ENCODE measurements at places on chromosomes 13 and 19.

- no peak for DNase-seq
- H3K27me3 ChIP-seq, result no peaks in the 10 kb centered on the region
- H3K27ac ChIP-seq, result no peak overlapping the region
- no peaks in the 10 kb centered on the region for H3K4me1 ChIP-seq
Observed at GRCh38 chr13:50635504-50635903, 208.0 kb downstream of the DLEU7 start.

GRCh38 chr19:18014197-18014596, 6.2 kb downstream of the ARRDC2 start:
- H3K4me1 ChIP-seq, result peaks cover 9% of the 10 kb centered on the region
- H3K36me3 ChIP-seq, result peaks cover 27% of the 10 kb centered on the region
- DNase-seq, result no peak
- H3K27ac ChIP-seq, result no peak overlapping the region
- no peak overlapping the region for H3K4me3 ChIP-seq

GRCh38 chr19:38788478-38789243, at the start of gene LGALS7B:
Gene LGALS7B (plus strand): TSS chr19:38789200. CDS start chr19:38789227, 27 bp downstream.
- no peaks in the 10 kb centered on the region for H3K36me3 ChIP-seq
- H3K27me3 ChIP-seq, result no peaks in the 10 kb centered on the region
- peak within 1 kb of the TSS; percentile 19 for H3K27ac ChIP-seq
- H3K4me3 ChIP-seq, result no peak within 1 kb of the TSS
- H3K4me1 ChIP-seq, result peaks cover 24% of the 10 kb centered on the region
- DNase-seq, result no peak

- H3K27ac ChIP-seq, result no peak overlapping the region
- H3K27me3 ChIP-seq, result peaks cover 89% of the 10 kb centered on the region
- no peaks in the 10 kb centered on the region for H3K36me3 ChIP-seq
- no peak for DNase-seq
Observed at GRCh38 chr19:51456541-51457290, 1.5 kb downstream of the SIGLEC8 start.

- H3K4me3 ChIP-seq, result no peak overlapping the region
- no peak overlapping the region for H3K27ac ChIP-seq
- no peaks in the 10 kb centered on the region for H3K4me1 ChIP-seq
- DNase-seq, result no peak
- no peaks in the 10 kb centered on the region for H3K36me3 ChIP-seq
Observed at GRCh38 chr13:93477238-93477637, 250.6 kb downstream of the GPC6 start.

DNA sequence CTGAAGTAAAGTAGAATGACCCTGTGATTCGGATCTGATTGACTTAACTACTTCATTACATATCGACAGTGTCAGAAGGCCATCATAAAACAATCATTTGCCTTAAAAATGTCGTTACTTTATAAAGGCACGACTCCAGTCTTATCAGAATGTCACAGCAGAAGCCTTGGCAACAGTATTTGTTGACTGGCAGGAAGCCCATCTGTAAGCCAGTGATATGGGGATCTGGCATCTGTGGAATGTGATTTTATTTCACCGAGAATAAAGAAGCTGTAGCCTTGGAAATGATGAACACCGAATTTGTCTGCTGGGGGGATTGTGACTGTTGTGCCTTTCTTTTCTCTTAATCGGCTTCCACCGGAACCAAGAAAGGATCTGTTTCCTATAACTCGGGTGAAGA, 362.5 kb downstream of the TDRD3 start:
- H3K27ac ChIP-seq, result no peak overlapping the region
- H3K4me1 ChIP-seq, result no peaks in the 10 kb centered on the region
- H3K36me3 ChIP-seq, result no peaks in the 10 kb centered on the region
- peak; percentile 5 for DNase-seq
- no peak overlapping the region for H3K4me3 ChIP-seq

DNA sequence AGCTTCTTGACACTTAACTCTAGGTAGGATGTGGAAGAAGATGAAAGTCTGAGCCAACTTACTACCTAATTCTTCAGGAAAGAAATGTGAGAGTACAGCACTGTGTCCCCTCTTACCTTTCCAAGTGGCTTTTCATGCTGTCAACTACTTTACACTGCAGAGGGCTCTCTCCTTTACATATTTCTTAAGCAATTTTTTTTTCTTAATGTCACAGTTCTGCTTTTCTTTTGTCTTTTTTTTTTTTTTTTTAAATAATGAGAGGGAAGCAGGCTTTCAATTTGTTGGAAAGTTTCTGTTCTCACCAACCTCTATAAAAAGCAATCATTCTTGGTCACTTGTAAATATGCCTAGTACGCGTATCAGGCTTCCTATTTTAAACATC, 212.7 kb upstream of the MIR17HG start:
- H3K27ac ChIP-seq, result no peak overlapping the region
- H3K4me1 ChIP-seq, result no peaks in the 10 kb centered on the region
- H3K36me3 ChIP-seq, result no peaks in the 10 kb centered on the region
- no peak overlapping the region for H3K4me3 ChIP-seq
- H3K27me3 ChIP-seq, result no peaks in the 10 kb centered on the region

DNA sequence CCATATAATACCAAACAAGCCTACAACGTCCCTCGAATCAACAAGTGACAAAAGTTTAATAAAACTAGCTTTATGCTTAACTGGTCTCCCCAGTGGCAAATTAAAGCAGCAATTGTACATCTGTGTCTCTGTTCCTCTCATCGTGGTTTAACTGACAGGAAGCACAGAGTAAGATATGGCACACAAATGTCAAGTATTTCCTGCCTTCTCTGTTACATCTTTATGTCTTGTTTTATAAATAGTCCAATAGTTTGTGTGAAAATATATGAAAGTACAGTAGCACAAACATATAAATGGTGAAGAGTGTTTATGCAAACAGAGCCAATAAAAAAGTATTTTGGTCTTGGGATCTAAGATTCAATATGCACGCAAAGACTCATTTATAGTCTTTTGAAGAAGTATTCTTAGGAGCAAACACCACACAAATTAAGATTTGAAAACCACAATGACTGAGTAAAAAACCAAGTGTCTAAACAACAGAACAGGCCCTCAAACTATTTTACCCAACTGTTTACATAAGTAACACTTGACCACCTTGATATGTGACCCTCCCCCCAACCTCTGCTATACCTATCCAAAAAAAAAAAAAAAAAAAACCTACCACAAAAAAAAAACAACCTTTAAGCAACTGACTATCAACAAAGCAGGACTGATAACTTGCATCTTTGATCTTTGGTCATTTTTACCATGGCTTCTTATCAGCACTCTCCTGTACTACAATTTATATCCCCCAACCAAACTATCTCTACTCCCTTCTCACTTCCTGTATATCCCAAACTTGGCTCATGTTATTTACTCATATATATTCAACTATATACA, 14.0 kb downstream of the ELF1 start:
- no peak for DNase-seq
- no peaks in the 10 kb centered on the region for H3K27me3 ChIP-seq
- peak overlapping the region; percentile 58 for H3K27ac ChIP-seq
- H3K4me1 ChIP-seq, result peaks cover 23% of the 10 kb centered on the region

DNA sequence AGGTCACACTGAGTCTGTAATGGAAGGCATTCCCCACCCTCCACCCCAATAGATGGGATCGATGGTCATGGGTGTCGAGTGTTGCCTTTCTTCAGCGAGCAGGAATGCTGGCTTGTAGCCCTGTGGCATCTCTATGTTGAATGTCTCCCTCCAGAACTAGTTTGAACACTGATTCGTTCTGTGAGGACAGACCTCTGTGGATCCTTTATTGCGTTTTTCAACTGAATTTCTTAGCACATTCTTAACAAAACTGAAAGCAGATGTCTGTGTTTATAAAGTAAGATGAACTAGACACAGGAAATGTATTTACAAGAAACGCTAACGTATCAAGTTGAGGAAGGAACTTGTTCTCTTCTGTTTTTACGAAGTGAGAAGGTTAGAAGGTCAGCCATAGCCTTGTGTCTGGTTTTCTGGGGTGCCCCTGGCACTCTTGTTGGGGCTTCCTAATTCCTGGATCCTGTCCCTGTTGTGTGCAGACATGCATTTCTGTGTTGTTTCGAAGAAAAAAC, 36.8 kb upstream of the TM9SF2 start:
- no peaks in the 10 kb centered on the region for H3K27me3 ChIP-seq
- no peak overlapping the region for H3K4me3 ChIP-seq
- no peaks in the 10 kb centered on the region for H3K4me1 ChIP-seq
- no peak overlapping the region for H3K27ac ChIP-seq

DNA sequence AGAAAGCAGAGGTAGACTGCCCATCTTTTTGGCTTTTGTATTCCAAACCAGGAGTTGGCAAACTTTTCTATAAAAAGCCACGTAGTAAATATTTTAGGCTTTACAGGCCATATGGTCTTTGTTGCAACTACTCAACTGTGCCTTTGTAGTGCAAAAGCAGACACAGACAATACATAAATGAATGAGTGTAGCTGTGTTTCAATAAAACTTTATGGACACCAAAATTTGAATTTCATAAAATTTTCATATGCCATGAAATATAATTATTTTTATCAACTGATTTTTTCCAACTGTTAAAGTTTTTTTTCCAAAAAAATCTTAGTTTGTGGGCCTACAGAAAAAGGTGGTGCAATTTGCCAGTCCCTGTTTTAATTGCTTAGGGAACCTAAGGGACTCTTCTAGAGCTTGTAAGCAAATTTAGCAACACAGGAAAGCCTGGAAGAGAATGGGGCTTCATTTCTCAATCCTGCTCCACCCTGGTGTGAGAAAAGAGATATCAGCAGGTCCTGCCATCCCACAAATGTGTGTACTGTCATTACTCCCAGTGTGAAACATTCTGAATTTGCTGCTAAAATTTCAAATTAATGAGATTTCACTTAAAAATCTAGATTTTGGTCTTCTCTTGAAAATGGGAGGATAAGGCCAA, 194.2 kb downstream of the RGCC start:
- no peak for DNase-seq
- no peak overlapping the region for H3K27ac ChIP-seq
- H3K4me1 ChIP-seq, result peaks cover 8% of the 10 kb centered on the region
- no peak overlapping the region for H3K4me3 ChIP-seq
- peaks cover 7% of the 10 kb centered on the region for H3K36me3 ChIP-seq
- H3K27me3 ChIP-seq, result no peaks in the 10 kb centered on the region

DNA sequence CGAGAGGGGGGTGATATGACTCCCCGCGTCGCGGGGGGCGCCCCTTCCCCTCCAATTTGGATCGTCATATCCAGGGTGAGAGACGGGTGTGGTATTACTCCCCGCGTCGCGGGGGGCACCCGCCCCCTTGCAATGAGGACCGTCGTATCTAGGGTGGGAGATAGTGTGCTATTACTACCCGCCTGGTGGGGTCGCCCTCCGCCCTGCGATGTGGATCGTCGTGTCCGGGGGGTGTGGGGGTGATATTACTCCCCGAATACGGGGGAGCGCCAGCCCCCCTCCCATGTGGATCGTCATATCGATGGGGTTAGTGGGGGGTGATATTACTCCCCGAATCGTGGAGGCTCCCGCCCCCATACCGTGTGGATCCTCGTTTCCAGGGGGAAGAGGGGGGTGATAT, 29.2 kb upstream of the RGCC start:
- H3K27me3 ChIP-seq, result no peaks in the 10 kb centered on the region
- H3K4me1 ChIP-seq, result no peaks in the 10 kb centered on the region
- no peak overlapping the region for H3K4me3 ChIP-seq
- H3K27ac ChIP-seq, result no peak overlapping the region
- no peaks in the 10 kb centered on the region for H3K36me3 ChIP-seq

- no peaks in the 10 kb centered on the region for H3K36me3 ChIP-seq
- no peaks in the 10 kb centered on the region for H3K27me3 ChIP-seq
- H3K4me1 ChIP-seq, result no peaks in the 10 kb centered on the region
- DNase-seq, result no peak
- H3K4me3 ChIP-seq, result no peak overlapping the region
Observed at GRCh38 chr13:93824286-93824685, 597.7 kb downstream of the GPC6 start.

Data from Calu3 (cell line).